ENCODE measurements at places on chromosomes 12 and 14.

DNA sequence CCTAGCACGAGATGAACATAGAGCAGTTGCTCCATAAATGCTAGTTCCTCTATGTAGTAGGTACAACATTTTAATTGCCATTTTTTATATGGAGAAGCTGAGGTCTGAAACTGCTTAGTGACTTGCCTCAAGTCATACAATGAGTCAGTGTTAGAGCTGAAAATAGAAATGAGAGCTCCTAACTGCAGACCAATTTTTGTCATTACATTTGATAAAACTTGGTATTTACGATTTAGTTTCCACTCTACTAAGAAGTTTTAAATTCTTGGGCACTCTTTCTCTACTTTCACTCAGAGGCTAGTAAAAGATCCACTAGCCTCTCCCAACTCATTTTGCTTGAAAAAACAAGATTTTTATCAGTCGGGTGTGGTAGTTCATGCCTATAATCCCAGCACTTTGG, 8.1 kb upstream of the TMED10 start:
- peak; percentile 74 for DNase-seq

- DNase-seq = peak; percentile 56
Observed at GRCh38 chr12:75483431-75483830, 2.9 kb downstream of the GLIPR1 start.

- no peak for DNase-seq
Observed at GRCh38 chr12:125676366-125676765, 611.1 kb downstream of the AACS start.

GRCh38 chr12:31603546-31604009, 12.6 kb upstream of the DENND5B start:
- no peak for DNase-seq

- no peak for DNase-seq
Observed at GRCh38 chr14:95275494-95275893, 44.2 kb downstream of the CLMN start.

GRCh38 chr14:67963960-67964812, 144.6 kb downstream of the RAD51B start:
- DNase-seq = peak; percentile 85

DNA sequence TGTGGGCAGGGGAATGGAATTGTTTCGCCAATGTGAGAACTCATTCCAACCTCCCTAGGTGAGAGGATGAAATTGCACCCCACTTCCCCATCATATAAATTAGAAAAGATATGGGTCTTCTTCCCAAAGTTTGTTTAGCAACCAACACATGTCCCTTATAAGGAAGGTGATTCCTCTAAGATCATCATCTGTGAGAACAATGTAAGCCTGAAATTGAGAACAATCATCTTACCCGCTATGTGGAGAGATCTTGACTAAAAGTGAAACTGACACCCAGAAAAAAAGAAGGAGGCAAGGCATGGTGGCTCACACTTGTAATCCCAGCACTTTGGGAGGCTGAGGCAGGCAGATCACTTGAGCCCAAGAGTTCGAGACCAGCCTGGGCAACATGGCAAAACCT, 173.2 kb upstream of the HMGA2 start:
- DNase-seq = no peak

DNA sequence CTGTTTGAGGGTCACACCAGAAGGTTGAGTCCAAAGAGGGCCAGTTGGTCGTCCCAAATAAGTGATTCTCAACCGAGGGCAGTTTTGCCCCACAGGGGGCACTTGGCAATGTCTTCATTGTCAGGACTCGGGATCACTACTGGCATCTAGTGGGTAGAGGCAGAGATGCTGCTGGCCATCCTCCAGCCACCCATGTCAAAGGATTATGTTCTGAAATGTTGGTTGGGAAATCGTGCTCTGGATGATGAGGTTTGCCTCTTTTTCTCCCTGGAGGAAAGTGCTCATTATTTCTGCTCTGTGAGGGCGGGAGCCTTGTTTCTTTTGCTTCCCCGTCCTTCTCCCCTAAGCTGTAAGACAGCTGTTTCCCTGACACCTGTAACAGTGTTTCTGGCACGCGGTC, 3.6 kb downstream of the ZNF839 start:
- DNase-seq = peak; percentile 88

DNA sequence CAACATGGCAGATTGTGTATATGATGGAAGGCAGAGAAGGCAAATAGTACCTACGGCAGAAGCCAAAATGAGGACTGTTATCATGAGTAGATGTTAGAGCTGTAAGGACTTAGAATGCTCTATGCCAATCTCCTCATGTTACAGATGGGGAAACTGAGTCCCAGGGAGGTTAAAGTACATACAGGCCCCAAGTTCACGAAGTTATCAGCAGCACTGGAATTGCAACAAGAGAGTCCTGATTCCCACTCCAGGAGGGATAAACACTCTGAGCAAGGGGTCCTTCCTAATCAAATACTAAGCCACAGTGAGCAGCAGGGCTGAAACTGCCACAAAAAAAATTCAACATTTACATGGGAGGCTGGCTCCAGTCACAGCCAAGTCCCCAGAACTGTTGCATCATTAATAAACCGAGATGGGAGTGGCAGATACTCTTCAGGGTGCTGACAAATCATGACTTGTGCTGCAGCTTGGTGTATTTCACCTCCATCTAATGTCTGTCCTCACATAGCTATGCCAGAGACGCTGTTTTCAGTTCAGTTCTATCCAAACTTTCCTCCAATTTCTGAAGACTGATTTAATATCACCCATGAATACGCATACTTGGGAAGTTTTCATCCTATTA, 24.2 kb downstream of the NUAK1 start:
- DNase-seq = peak; percentile 40

GRCh38 chr14:102802834-102803523, 25.7 kb downstream of the TRAF3 start:
- DNase-seq = no peak

GRCh38 chr12:112891093-112892024, 15.4 kb upstream of the OAS1 start:
- DNase-seq = peak; percentile 27

- DNase-seq = no peak
Observed at GRCh38 chr14:95155045-95155444, 2.3 kb downstream of the DICER1 start.
